ENCODE measurements at places on chromosomes 1 and 21.

DNA sequence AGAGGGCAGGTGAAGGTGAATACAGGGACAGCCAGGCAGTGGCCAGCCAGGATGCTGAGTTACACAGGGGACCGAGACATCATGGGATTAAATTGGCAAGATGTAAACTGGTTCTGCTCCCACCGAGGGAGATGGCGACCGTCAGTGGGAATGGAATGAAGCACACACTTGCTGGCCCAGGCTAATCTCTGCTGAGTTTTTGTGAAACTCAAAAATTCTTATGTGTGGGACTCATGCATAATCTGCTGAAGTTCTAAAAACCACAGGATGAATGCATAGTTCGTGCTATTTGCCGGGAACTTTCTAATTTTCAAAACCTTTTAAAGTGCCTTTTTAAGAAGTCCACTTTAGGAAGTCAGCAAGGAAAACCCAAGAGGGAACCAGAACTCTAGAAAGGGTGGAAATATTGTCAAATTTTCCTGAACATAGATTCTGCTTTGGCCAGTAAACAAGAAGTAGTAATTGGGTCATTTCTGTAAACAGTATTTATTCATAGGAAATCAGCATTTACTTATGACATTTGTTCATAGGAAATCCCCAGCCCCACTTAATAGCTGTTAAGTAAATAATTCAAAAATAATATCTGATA lies 85.4 kb upstream of the ROR1 start:
- DNase-seq = no peak

DNA sequence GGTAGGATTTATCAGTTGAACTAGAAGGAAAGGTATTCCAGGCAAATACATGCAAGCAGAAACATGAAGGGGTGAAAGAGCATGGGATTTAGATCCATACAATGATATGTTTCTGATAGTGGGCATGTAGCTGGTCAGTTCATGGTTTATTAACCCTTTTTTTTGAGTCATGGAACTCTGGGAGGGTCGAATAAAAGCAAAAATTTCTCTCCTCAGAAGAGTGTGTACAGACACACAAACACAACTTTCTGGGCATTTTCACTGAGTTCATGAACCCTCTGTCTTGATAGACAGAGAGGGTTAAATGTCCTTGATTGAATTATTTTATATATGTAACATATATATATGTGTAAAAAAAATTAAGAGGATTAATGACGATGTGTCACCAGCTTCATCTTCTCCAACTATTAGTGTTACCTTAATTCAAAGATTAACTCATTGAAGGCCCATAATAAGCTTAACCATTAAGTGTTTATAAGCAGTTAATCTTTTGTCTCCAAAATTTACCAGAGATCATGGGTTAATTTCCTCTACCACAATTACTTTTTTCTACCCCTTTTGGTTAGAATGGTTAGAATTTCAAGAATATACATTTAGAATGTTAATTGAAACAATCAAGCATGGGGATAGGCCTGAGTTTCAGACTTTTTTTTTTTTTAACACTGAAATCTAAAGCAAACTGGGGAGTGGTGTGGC lies 4.6 kb downstream of the JUN start:
- no peak for DNase-seq

- DNase-seq = no peak
These were observed 854.3 kb downstream of the BRINP3 start for GRCh38 chr1:189623336-189623735.

DNA sequence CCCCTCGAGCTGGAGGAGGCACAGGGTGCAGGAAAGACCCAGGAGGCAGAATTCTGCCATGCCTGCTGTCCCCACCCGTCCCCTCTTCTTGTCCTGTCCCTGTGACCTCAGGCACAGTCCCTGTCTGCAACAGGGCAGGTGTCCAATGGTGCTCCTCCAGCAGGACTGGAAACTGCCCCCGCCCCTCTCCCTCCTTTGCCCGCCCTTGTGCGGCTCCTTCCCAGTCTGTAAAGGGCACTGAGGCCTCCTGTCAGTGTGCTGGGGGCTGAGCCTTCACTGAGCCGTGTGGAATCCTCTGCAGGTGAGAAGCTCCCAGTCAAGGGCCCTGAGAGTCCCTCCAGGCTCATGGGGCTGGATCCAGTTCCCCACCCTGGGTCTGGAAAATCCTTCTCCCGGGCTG lies 28.9 kb downstream of the PRDM16 start:
- DNase-seq = no peak

DNA sequence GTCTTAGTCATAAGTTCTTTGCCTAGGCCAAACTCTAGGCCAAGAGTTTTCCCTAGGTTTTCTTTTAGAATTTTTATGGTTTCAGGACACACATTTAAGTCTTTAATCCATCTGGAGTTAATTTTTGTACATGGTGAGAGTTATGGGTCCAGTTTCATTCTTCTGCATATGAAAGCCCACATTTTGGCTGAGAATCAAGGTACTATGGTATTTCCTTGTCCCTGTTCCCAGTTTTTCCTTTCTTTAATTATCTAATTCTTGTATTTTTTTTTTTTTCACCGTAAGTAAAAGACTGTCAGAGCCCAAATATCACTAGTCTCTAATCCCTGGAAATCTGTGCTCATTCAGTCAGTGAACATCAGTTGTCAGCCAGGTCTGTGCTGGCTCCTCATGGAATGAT lies 105.4 kb downstream of the MAP3K21 start:
- DNase-seq = no peak

DNA sequence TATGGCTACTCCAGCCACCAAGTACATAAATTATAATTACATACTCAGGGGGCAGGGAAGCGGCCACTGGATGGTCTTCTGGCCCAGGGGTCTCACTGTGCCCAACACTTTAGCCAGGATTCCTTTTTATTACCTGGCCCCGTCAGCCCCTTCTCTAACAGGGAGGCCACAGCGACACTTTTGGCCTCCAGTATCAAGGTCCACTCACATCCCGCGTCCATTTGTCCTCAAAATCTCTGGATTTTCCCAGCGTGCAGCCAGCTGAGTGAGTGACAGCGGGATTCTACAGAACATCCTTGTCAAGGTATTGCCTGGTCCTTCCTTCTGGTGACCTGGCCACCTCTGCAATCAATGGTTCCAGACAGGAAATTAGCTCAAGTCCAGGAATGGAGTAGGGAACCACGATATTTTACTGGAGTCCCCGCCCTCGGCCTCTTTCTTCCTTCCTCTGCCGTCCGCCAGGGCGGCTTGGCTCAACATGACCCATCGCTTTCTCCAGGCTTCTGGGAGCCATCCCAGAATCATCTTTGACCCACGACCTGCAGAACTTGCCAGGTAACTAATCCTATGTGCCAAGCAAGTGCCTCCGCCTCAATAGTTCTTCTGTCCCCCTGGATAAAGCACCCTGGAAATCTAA lies 2.7 kb upstream of the COL6A2 start:
- DNase-seq = no peak

- DNase-seq = no peak
These were observed 16.1 kb upstream of the RBBP5 start for GRCh38 chr1:205137901-205138300.

GRCh38 chr1:19439464-19440171 lies 45.7 kb downstream of the CAPZB start:
- DNase-seq = no peak

GRCh38 chr21:44765231-44766013 lies 36.2 kb downstream of the UBE2G2 start:
- DNase-seq = no peak

DNA sequence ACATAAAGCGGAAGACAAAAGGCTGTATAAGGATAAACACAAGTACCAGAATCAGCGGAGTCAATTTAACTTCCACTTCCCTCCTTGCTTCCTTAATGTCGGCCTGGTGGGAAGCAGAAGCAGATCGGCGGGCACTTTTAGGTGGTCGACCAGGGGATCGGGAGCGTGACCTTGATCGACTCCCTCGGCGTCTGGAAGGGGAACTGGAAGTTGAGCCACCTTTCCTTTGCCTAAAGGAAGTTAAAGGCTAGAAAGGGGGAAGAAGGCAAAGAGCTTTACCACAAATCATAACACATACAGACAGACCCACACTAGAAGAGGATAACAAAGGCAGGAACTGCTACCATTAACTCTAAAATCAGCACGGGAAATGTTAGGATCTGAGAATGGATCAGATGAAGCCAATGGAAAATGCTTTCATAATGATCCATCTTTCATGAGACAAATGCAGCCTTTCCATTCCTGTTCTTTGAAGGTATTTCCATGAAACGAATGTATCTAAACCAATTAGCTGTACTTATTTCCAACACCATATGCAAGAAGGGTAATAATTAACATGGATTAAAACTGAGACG lies 5.7 kb downstream of the LBR start:
- no peak for DNase-seq

DNA sequence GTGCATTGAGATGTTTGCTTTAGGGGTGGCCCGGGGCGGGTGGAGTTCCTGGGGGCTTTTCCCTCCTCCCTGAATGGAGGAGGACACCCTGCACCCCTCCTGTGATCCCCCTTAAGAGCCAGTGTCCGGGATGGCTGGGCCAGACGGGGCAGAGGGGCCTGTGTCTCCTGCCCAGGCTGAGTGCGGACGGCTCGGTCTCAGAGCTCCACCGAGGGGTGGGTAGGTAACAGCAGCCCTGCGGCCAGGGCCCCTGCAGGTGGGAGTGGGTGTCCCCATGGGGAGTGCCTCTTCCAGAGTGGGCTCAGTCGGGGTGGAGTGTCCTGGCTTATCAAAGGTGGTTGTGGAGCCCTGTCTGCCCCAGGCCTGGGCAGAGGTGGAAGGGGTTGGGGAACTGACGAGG lies 23.1 kb downstream of the TP73 start:
- DNase-seq = no peak

DNA sequence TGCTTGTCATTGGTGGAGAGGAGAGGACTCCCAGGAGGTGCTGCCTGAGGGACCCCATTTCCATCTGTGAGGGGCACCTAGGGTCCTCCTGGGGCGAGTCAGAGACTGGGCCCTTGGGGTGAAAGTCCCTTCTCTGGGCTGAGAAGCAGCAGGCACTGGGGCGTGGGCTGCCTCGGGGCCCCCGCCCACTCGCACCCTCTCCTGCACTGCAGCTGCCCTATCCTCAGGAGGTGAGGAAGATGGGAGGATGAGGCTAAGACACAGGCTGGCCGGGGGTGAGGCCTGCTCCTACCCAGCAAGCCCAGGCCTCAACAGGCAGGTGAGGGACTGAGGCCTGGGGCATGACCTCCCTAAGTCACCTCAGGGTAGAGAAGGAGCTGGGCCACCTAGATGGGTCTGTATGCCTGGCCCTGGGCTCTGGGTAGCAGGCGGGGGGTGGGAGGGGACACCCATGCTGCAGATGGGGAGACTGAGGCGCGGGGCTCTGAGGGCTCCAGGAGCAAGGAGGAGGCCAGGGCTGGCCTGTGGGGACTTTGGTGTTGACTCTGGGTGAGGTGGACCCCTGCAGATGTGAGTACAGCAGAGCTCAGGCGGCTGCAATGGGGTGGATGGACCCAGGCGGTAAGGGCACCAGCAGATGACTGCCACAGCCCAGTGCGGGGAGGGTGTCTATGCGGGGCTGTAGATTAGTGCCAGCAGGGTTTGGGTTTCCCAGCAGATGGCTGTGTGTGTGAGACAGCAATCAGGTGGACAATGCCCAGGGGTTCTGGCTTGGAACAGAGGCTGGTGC lies 10.4 kb upstream of the ZNF669 start:
- no peak for DNase-seq

GRCh38 chr1:65378247-65378946 lies 42.1 kb upstream of the LEPR start:
- DNase-seq = no peak

GRCh38 chr1:6145864-6146410 lies 34.2 kb downstream of the CHD5 start:
- DNase-seq = no peak

DNA sequence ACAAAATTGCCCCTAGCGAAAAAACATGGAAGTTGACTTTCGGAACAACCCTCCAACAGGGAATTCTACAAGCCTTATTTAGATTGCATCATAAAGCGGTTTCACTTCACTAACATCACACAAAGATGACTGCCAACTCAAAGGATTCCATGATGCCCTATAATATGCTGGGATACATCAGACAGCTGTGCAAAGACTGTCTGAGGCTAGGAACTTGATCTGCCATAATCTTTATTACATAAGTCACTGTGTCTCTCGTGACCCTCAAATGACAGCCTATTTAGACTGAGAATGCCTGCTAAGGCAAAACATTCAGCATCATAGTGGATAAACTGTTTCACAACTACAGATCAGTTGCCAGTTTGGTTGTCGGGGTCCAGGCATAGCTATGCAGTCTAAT lies 23.8 kb downstream of the FH start:
- DNase-seq = no peak

DNA sequence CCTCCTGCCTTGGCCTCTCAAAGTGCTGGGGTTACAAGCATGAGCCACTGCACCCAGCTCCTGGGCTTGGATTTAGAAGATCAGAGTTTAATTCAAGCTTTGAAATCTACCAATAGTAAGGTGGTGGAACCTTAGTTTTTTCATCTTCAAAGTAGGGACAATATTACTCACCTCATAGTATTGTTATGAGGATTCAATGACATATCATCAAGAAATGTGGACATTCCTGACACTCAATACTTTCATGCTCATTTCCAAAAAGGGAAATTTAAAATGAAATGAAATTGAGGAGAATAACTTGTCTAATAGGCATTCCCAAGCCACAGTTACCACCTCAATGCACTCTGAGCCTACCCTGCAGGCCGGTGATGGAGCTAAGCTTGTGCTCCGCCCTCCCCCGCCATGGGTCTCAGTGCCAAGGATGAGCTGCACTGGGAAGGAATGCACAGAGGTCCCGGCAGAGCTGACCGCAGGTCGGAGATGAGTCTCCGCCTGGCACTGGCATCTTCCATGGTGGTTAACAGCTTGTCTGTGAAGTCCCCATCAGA lies 56.5 kb upstream of the BCAR3 start:
- DNase-seq = no peak

DNA sequence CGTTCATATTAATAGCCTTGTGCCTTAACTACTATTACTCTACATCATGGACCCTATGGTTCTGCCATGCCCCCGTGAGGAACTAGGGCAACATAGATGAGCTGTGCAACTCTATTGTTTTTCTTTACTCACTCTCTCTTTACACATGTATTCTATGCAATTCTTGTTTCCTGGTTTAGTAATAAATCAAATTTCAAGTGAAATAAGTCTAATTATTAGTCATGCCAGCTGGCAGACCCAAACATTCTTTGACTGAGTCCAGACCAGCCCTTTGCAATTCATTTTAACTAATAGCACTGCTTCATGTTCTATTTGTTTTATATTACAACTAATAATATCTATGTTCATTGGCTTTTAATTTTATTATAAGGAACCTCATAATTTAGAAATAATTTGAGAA lies 789.3 kb upstream of the ADAMTS5 start:
- no peak for DNase-seq

GRCh38 chr1:62530516-62531154 lies 66.7 kb upstream of the ANGPTL3 start:
- DNase-seq = no peak

GRCh38 chr1:21669258-21670058 lies at the start of gene RAP1GAP:
Gene RAP1GAP (minus strand): TSS chr1:21669357. CDS start chr1:21620032, 49,325 bp downstream.
- no peak for DNase-seq

DNA sequence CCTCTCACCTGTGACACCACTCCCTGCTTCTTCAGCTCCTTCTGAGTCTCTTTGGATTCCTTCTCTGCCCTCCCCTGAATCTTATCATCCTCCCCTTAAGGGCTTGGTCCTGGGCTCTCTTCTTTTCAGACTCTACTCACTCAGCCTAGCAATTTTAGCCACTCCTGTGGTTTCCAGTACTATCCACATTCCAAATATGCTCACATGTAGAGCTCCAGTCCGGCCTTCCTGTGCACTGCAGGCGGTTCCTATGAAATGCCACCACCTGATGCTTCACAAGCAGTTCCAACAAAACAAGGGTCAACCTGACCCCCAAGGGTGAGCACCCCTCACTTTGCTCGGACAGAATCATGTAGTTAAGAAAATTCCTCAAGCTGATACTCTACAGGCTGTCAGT lies 35.9 kb downstream of the MAB21L3 start:
- DNase-seq = no peak

GRCh38 chr1:203300441-203301330 lies 4.6 kb upstream of the BTG2 start:
- DNase-seq = no peak
